NCI-H187 (cell line): ENCODE measurements at places on chromosomes 2 and 18.

DNA sequence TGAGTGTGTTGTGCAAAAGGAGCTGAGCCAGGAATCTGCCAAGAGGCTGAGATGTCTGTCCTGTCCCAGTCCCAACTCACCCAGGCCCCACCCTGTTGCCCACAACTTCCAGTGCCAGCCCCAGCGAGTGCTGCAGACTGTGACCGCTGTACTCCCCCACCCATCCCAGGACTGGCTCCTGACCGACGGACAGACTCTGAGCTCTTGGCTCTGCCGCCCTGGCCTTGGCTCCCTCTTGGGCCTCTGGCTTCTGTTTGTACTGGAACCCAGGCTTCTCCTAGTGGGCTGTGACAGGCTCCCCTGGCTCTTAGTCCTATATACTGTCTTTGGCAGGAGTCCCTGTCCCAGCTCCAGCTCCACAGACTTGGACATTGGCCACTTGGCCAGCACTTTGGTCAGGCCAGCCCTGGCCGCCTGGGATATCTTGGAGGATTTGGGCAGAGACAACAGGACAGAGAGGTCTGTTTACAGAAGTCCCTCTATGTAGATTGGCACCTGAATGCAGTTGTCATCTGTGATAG is 41.1 kb downstream of the ACOXL start:
- no peak for DNase-seq

GRCh38 chr2:201233812-201234662 is 26.3 kb upstream of the CASP8 start:
- DNase-seq: no peak

DNA sequence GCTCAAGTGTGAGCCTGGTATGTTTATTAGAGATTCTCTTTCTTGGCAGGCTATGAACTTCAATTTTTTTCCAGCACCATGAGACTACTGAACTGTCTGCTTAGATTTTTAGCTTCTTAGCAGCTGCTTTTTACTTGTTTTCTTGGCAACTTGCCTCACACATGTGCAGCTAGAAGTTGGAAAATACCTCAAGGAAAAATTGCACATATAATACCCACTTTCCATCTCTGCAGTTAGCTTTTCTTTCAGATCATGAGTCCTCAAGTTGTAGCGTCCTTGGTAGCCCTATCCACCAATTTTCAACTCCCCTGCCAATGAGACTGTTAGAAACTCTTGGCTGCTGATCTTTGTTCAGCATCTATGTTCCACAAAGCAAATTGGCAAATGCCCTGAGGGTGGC is 302.1 kb downstream of the HRH4 start:
- no peak for DNase-seq

GRCh38 chr2:131657895-131658768 is 130.4 kb downstream of the CCDC74A start:
- DNase-seq: no peak

DNA sequence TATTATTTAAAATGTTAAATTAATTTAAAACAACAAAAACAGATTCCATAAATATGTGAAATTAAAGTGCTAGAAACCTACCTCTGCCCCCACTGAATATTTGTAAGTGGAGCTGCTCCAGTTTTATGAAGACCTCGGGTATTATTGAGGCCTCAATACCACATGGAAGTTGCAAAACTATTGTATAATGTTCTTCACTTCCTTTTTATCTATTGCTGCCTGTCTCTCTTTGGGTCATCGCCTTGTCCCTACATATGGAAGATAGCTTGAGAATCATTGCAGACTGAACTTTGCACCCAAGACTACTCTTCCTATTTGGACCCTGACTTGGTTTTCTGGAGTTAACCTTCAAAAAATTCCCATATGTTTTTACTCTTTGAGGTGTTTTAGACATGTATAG is 212.1 kb upstream of the NETO1 start:
- DNase-seq: no peak

DNA sequence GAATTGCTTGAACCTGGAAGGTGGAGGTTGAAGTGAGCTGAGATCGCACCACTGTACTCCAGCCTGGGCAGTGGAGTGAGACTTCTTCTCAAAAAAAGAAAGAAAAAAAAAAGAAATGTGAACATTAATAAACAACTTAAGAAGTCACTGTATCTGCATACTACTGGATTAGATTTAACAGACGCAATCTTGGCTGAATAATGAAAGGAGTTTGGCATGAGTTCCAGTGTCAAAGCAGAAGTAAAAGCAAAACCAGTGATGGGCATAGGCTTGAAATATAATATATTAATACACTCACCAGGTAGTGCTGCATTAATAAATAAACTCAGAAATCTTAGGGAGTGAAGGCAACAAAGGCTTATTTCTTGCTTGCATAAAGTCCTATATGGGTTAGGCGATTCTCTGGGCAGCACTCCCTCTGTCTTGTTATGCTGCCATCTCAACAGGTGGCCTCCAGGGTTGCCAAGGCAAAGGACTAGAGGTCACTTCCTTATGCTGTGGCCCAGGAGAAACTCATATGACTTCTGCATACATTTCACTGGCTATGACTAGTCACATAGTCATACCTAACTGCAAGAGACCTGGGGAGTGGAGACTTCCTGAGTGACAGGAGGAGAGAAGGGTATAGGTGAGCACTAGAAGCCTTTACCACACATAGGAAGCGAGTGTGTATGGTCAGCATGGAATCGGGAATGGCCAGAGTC is 296.2 kb upstream of the SPRED2 start:
- no peak for DNase-seq

DNA sequence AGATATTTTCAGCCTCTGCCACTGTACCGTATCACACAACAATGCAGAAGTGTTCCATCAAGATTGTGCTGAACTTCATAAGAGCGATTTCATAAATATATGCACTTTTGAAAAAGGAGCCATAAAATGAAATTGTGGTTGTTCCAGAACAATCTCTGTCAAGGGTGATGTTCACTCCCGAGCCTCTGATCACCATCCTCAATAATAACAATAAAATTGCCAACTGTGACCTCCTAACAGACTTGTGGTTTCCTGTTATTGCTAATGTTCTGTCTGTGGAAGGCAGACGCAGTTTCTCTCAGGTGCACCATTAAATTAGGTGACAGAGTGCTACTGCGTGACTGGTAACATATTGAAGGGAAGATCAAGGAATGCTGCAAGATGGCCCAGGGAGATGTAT is 383.7 kb downstream of the SOCS6 start:
- no peak for DNase-seq
